ENCODE measurements at places on chromosomes 4 and X.

DNA sequence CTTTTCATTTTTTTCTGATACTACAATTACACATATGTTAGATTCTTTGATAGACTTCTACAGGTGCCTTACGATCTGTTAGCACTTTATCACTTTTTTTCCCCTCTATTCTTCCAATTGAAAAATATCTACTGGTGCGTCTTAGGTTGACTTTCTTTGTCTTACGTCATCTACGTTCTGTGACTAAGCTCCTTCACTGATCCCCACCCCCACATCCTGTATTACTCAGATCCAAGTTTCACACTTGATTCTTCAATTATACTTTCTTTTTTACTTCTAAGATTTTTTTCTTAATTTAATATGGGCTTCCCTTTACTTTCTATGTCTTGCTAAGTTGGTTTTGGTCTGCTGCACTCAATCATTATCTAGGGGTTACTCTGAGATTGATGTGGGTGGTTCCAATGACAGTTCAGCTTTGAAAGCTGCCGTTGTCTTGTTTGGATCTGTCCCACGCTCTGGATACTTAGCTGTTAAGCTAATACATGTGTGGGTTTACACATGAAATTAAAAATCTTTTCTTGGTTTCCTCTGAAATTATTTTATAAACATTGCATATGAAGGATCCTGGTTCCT, 1321.1 kb downstream of the RAPGEF2 start:
- no peak for DNase-seq

DNA sequence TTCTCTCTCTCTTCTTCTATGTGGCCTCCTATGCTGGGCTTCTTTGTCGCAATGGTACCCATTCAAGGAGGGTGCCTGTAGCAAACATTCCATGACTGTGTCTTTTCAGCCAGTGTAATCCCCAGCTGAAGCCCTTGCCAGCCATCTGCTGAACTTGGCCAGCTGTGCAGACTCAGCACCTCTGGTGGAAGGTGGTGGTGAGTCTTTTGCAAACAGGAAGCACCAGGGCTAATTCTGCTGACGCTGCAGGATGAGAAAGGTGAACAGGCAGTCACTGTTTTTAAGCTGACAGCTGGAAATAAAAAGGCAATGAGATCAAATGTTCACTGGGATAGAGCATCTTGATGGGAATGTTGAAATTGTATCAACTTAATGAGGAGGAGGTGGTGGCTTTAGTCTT, 298.7 kb upstream of the CLNK start:
- DNase-seq: peak; percentile 16

GRCh38 chr4:133808151-133808550, 393.4 kb downstream of the PABPC4L start:
- no peak for DNase-seq

GRCh38 chr4:54215379-54216077, 13.6 kb upstream of the PDGFRA start:
- DNase-seq: no peak

- no peak for DNase-seq
Measured at GRCh38 chrX:22527302-22527701, 254.6 kb downstream of the CBLL2 start.

GRCh38 chr4:85994576-85994975, 365.3 kb downstream of the MAPK10 start:
- no peak for DNase-seq

DNA sequence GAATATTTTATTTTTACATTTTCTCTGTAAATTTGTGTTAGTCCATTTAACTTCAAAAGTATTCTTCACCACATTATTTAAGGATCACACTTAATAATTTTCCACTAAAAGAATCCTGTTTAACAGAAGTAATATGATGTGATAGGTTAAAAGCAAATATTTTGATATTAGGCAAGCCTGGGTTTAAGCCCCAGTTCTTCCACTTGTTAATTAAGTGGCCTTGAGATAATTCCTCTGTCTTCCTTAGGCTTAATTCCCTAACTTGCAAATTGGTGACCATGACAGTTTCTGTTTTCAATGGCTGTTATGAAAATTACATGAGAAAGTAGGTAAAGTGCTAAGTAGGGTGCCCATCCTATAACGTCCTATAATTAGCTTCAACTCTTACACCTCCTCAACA, 129.9 kb upstream of the ATOH1 start:
- no peak for DNase-seq

DNA sequence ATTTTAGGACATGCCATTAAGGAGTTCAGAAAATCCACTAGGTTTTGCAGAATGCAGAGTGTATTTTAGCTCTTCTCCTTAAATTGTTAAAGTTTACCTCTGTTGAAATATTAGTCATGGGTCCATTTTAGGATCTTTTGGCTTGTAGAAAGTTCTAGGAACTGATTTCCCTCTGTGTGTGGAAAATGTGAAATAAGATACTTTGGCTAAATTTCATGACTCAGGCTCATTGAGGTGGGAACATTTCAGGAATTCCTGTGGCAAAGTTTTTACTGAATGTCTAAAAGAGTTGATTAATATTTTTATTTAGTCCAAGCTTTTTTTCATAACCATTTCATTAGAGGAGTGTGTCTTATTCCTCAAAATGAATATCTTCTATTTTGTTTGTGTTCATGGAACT, 7.0 kb downstream of the FHIP1A start:
- no peak for DNase-seq

GRCh38 chr4:124435274-124435950, 277.1 kb downstream of the ANKRD50 start:
- DNase-seq: no peak

GRCh38 chrX:42385730-42386129, 392.2 kb downstream of the PPP1R2C start:
- no peak for DNase-seq

GRCh38 chrX:134908356-134908755, 82.4 kb upstream of the SMIM10 start:
- DNase-seq: peak; percentile 36

GRCh38 chr4:27082776-27083175, 222.1 kb downstream of the STIM2 start:
- DNase-seq: no peak

- peak; percentile 45 for DNase-seq
Measured at GRCh38 chrX:108020631-108021030, 24.2 kb upstream of the VSIG1 start.

GRCh38 chr4:17781300-17782287, at the start of gene FAM184B:
Gene FAM184B, minus strand, starts transcription at chr4:17781621. Its CDS starts 322 bp downstream, at chr4:17781299.
- no peak for DNase-seq

DNA sequence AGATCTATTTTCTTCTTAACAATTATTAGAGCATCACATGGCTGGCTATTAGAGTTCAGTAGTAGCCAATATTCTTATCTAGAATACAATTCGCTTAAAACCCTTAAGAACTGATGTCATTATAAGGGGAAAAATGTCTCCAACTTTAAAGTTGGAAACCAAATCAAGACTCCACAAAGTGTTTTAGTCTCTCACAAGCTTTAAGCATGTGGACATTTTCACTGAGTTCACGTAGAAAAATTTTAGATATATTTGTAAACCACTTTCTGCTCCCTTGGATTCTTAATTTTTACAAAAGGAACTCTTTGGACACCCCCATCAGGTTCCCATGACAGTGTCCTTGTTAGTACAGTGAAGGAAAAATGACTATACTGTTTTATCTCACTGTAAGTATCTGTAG, 123.9 kb upstream of the NAP1L5 start:
- DNase-seq: no peak

- no peak for DNase-seq
Measured at GRCh38 chrX:37746218-37746941, 33.5 kb upstream of the CYBB start.

GRCh38 chrX:1492421-1493012, 39.8 kb upstream of the ASMTL start:
- no peak for DNase-seq

DNA sequence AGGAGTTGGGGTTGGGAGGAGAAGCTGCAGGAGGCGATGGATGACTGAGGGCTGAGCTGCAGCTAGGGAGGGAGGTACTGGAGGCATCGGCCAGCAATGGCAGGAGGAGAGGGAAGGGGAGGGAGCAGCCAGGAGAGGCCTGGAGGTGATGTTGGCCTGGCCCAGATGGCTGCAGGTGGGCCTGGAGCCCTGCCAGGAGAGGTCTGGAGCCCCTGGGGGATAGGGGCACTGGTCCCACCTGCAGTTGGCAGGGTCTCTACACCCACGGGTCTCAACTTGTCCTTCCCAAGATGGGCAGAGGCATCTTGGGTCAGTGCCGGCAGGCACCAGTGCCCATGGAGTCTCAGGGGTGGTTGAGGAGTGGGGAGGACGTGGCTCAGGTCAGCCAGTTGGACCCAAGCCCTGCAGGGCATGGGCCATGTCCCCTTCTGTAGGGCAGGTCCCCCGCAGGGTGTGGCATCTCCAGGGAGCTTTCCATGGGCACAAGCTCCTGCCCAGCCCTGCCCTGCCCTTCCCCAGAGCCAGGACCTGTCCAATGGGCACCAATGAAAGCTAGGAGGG, 2.7 kb upstream of the MXD4 start:
- DNase-seq: no peak

Data from CD4-positive, alpha-beta T cell treated with Interleukin-10 for 1 hour (primary cell).